ENCODE measurements at places on chromosomes 2 and 18.

DNA sequence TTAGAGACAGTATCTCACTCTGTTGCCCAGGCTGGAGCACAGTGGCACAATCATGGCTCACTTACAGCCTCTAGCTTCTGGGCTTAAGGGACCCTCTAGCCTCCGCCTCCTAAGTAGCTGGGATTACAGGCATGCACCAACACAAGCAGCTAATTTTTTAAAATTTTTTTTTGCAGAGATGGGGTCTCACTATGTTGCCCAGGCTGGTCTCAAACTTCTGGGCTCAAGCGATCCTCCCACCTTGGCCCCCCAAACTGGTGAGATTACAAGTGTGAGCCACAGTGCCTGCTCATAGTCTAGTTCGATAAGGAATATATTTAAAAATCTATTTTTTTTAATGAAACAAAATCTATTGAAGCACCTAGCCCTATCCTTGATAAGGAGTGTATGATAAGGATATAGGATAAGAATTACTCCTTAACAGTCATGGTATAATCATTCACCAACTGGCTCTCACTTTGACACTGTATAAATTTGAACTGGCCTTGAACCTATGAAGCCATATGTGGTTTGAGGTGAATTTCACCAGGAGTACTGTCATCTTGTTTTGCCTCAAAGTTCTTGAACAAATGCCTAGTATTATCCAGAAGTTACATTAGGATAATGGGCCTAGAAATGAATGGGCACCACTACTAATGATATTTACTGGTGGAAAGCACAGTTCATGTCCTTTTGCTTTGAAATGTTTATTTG is 71.1 kb downstream of the EXOC6B start:
- H3K36me3 ChIP-seq, result no peaks in the 10 kb centered on the region
- H3K4me3 ChIP-seq, result no peak overlapping the region
- no peaks in the 10 kb centered on the region for H3K4me1 ChIP-seq
- H3K27ac ChIP-seq, result no peak overlapping the region

- H3K27me3 ChIP-seq, result no peaks in the 10 kb centered on the region
- no peaks in the 10 kb centered on the region for H3K4me1 ChIP-seq
- H3K4me3 ChIP-seq, result no peak overlapping the region
- H3K27ac ChIP-seq, result no peak overlapping the region
- no peak for DNase-seq
Measured at GRCh38 chr2:99285526-99285925, 15.5 kb downstream of the LYG1 start.

- no peaks in the 10 kb centered on the region for H3K27me3 ChIP-seq
- H3K36me3 ChIP-seq, result no peaks in the 10 kb centered on the region
- DNase-seq, result no peak
- H3K4me1 ChIP-seq, result no peaks in the 10 kb centered on the region
Measured at GRCh38 chr2:196520605-196521004, 118.9 kb upstream of the CCDC150 start.

GRCh38 chr18:12456441-12456840 is 48.7 kb downstream of the PRELID3A start:
- no peak overlapping the region for H3K4me3 ChIP-seq
- H3K36me3 ChIP-seq, result no peaks in the 10 kb centered on the region
- H3K4me1 ChIP-seq, result no peaks in the 10 kb centered on the region
- DNase-seq, result no peak
- H3K27me3 ChIP-seq, result no peaks in the 10 kb centered on the region
- no peak overlapping the region for H3K27ac ChIP-seq

- no peak for DNase-seq
- no peaks in the 10 kb centered on the region for H3K4me1 ChIP-seq
- no peak overlapping the region for H3K4me3 ChIP-seq
- no peaks in the 10 kb centered on the region for H3K36me3 ChIP-seq
- no peaks in the 10 kb centered on the region for H3K27me3 ChIP-seq
Measured at GRCh38 chr2:158725441-158725891, 69.7 kb upstream of the DAPL1 start.

GRCh38 chr2:26475037-26475436 is 2.9 kb downstream of the OTOF start:
- H3K36me3 ChIP-seq, result no peaks in the 10 kb centered on the region
- H3K27ac ChIP-seq, result no peak overlapping the region
- no peaks in the 10 kb centered on the region for H3K27me3 ChIP-seq
- H3K4me1 ChIP-seq, result peaks cover 4% of the 10 kb centered on the region
- H3K4me3 ChIP-seq, result no peak overlapping the region

DNA sequence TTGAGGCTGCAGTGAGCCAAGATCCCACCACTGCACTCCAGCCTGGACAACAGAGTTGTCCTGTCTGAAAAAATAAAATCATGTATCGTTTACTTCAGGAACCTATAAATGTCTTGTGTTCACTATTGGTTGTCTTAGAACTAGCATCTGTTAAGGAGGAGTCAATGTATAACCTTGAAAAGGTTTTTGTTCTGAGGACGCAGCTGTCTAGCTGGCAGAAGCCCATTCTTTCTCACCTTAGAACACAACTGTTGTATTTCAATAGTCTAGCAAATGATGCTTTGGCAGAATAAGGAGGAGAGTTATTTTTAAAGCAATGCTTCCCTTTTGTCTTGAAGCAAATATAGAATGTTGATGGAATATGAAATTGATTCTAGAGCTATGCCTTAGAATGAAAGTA is 21.1 kb downstream of the EPB41L5 start:
- H3K4me1 ChIP-seq, result peaks cover 11% of the 10 kb centered on the region
- H3K36me3 ChIP-seq, result no peaks in the 10 kb centered on the region
- DNase-seq, result no peak
- no peak overlapping the region for H3K27ac ChIP-seq

DNA sequence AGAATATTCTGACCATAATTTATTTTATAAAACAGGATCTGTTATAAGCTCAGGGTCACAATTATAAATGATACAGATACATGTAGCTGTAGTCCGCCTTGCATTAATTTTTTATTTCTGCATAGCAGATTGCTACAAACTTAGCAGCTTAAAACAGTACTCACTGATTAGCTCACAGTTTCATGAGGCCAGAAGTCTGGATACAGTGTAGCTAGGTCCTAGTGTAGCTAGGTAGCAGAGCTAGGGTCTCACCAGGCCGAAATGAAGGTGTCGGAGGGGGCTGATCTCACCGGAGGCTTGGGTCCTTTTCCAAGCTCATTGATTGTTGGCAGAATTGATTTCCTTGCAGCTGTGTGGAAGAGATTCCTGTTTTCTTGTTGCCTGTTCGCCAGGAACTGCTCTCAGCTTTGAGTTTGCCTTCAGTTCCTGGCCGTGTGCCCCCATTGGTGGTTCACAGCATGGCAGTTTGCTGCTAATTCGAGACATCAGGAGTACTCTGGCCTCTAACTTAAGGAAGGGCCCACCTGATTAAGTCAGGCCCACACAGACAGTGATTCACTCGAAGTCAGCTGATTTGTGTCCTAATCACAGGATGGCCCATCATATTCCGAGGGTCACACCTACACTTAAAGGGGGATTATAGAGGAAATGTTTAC is 18.4 kb downstream of the NAPG start:
- no peak for DNase-seq
- no peak overlapping the region for H3K4me3 ChIP-seq
- H3K27me3 ChIP-seq, result no peaks in the 10 kb centered on the region
- no peaks in the 10 kb centered on the region for H3K4me1 ChIP-seq

GRCh38 chr2:162004031-162004430 is 70.0 kb downstream of the DPP4 start:
- H3K4me3 ChIP-seq, result no peak overlapping the region
- DNase-seq, result no peak
- H3K27me3 ChIP-seq, result no peaks in the 10 kb centered on the region
- peaks cover 59% of the 10 kb centered on the region for H3K36me3 ChIP-seq
- H3K27ac ChIP-seq, result no peak overlapping the region

DNA sequence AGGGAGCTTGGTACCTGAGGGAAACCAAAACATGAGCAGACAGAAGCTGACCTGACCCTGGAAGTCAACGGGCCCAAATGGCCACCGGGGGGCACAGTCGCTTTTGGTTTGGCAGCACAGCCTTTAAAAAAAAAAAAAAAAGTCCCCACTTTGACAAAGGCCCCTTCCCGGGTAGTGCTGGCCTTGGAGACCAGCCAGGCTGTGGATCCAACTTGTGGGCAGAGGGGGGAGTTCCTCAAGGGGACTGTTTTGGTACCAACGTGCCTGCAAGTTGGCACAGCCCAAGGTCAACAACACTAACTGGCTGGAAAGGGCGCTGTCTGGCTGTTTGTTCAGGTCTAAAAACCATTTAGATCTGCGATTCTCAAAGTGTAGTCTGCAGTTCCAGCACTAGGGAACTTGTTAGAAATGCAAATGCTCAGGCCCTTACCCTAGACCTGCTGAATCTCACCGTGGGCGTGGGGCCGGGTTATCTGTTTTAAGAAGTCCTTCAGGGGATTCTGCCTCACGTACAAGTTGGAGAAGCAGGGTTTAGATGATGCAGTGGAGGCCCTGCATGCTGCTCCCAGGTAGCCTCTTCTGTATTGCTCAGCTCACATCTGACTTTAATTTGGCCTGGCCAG is 83.0 kb downstream of the LPIN1 start:
- peak; percentile 81 for DNase-seq
- H3K4me1 ChIP-seq, result peaks cover 54% of the 10 kb centered on the region
- peak overlapping the region; percentile 49 for H3K4me3 ChIP-seq
- peaks cover 19% of the 10 kb centered on the region for H3K36me3 ChIP-seq
- H3K27ac ChIP-seq, result peak overlapping the region; percentile 72

- H3K27ac ChIP-seq, result no peak overlapping the region
- no peak overlapping the region for H3K4me3 ChIP-seq
- H3K27me3 ChIP-seq, result no peaks in the 10 kb centered on the region
- no peak for DNase-seq
- H3K36me3 ChIP-seq, result no peaks in the 10 kb centered on the region
Measured at GRCh38 chr2:12318427-12319057, 398.2 kb upstream of the TRIB2 start.

GRCh38 chr18:44793194-44793593 is 112.5 kb downstream of the SETBP1 start:
- H3K4me1 ChIP-seq, result peaks cover 29% of the 10 kb centered on the region
- no peak overlapping the region for H3K27ac ChIP-seq
- no peaks in the 10 kb centered on the region for H3K27me3 ChIP-seq
- H3K4me3 ChIP-seq, result no peak overlapping the region
- DNase-seq, result no peak

DNA sequence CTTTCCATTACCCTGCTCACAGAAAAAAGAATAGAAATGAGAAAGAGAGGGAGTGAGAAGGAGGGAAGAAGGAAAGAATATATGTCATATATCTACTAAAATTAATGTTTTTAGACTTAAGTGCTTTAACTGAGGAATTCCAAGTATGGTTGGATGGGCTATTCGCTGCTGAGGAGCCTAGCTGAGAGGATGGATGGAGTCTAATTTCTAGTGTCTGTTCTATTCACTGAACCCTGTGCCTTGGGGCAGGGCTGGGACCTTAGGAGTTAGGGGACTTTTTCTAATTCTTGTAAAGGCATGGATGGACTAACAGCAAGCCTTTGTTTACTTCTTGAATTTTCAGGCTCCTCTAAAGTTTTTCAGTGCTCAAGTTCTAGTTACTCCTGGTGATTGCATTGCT is 109.8 kb downstream of the PTRHD1 start:
- H3K27me3 ChIP-seq, result no peaks in the 10 kb centered on the region
- peaks cover 22% of the 10 kb centered on the region for H3K36me3 ChIP-seq
- no peak for DNase-seq
- H3K4me1 ChIP-seq, result no peaks in the 10 kb centered on the region
- no peak overlapping the region for H3K27ac ChIP-seq

DNA sequence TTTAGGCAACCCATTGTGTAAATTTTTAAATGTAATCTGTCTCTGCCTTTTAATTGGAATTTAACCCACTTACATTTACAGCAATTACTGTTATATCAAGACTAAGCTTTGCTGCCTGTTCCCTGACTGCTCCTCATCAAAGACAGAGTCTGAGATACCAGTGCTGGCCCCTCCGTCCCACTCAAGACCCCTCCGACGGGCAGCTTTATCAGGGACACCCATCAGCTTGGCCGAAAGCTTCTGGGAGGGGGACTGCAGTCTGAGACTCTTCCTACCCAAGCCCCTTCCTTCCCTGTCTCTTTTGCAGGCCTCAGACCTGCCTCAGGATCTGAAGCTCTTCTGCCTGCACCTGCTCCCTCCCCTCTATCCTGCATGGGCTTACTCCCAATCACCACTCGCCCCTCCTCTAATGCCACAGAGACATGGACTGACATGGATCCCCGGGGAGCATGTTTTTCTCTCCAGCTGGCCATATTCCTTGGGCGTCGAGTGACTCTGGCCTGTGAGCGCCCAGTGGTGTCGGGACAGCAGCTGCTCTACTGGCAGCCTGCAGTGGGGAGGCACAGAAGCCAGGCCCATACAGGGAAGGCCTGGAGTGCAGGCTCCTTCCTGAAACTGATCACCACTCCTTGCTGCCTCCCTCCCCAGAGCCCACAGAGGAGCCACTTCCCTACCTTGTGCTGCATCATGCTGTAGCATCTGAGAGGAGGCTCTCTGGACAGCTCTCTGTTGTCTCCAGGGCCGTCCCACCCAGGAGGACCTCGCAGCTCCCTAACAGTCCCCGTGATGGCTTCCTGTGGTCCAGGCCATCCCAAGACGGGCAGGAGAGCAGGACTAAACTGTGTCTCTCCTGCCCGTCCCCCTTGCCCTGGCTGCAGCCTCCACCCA is 3.7 kb upstream of the KIF1A start:
- peaks cover 54% of the 10 kb centered on the region for H3K27me3 ChIP-seq
- no peak overlapping the region for H3K4me3 ChIP-seq
- H3K27ac ChIP-seq, result no peak overlapping the region
- H3K4me1 ChIP-seq, result peaks cover 8% of the 10 kb centered on the region
- no peaks in the 10 kb centered on the region for H3K36me3 ChIP-seq
- no peak for DNase-seq

- H3K27ac ChIP-seq, result no peak overlapping the region
- DNase-seq, result no peak
- H3K4me1 ChIP-seq, result no peaks in the 10 kb centered on the region
Measured at GRCh38 chr2:231218366-231218765, 19.9 kb downstream of the ARMC9 start.

DNA sequence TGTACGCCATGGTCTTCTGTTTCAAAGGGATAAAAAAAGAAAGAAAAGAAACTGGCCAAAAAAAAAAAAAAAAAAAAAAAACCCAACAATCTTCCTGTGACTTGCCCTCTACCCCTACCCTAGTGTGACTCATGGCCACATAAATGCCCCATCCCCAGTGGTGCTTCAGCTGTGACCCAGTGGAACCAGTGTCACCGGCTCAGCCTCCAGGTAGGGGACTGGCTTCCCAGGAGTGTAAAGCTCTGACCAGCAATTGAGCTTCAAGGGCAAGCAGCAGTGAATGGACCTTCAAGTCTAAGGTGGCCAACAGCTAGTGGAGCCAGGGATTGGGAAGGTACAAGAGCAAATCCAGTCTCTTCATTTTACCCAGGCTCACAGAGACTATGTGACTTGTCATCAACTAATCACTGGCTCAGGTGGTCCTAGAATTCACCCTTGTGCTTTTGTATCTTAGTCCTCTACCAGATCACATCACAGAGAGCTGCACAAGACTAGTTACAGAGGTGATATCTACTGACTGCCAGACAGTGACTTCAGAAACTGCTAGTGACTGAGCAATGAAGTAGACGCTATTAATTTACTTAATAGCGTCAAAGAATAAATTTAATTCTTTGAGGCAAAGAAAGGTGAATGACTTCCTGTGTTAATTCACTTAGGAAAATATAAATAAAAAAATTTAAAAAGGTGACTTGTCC is 1.3 kb upstream of the TGFBRAP1 start:
- H3K4me3 ChIP-seq, result peak overlapping the region; percentile 82
- H3K27me3 ChIP-seq, result no peaks in the 10 kb centered on the region
- H3K36me3 ChIP-seq, result peaks cover 16% of the 10 kb centered on the region
- peaks cover 36% of the 10 kb centered on the region for H3K4me1 ChIP-seq
- DNase-seq, result peak; percentile 24

Data from activated CD8-positive, alpha-beta T cell treated with anti-CD3 and anti-CD28 coated beads for 36 hours (primary cell).